ENCODE measurements at places on chromosomes 11 and 22.

DNA sequence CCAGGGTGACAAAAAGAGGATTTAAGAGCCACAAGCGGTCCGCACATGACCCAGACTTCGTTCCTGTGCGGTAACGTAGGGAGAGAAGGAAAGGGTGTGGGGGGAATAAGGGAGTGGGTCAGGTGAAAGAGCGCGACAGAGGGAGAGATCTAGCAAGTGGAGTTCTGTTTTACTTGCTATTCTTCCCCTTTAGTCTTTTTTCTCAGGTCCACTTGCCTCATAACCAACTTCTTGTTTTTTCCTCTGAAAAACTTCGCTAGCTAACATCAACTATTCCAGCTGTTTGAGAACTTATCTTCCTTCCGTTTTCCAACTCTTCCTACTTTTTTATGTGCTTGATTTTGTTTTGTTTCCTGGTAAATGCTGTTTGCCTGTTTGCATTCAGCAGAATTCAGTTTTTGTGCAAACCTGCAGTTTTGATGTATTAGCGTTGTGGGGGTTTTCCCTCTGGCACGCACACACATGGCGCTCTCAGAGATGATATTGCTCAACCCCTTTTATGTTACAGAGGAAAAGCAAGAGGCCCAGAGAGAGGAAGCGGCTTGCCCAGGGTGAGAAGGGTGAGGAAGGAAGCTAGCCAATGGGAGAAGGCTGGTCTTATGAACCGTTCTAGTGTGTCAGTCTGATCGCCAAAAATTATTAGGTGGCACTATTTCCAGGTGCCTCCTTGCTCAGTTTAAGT is 592 bp upstream of the CTSC start:
- DNase-seq = no peak

- DNase-seq = no peak
These were observed 4.6 kb downstream of the INSC start for GRCh38 chr11:15119352-15119751.

DNA sequence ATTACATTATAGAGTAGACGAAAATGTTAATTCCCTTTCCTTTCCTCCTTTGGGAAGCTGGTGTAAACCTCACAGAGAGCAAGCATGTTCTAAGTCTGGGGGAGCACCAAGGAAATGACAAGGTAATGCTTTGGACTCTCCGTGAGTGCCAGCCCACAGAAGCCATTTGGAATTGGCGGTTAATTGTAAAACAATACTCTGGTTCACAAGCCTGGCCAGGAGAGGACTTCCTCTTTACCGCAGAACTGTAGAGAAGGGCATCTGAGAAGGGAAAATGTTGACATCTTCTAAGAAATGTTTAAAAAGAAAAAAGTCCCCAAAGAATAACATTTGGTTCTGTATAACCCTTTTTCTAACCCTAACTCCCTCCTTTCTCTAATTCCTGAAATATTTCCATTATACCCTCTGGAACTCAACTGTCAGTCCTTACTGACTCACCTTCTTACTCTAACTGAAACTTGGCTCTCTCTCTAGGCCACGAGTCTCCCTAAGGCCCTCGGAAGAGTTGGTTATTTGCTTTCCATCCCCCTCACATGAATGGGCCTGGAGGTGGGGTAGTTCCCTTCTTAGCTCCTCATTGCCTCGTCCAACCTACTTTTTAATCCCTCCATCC is 379.8 kb downstream of the SOX6 start:
- no peak for DNase-seq

GRCh38 chr22:40308999-40309573 is 37.2 kb upstream of the ADSL start:
- DNase-seq = no peak

DNA sequence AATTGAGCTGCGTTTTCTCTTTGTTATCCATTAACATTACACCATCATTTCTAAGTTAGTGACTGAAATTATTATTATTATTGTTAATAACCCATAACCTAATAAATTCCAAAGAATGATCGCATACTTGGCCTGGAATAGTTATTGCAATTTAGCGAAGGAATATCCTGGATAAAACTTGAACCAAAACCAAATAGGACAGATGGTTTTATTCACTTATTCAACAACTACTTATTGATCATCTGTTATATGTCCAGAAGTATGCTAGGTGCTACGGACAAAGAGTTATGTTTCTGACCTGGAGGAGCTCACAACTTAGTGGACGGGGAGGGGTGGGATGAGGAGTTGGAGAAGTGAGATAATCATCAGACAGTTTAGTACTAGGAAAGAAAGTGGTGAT is 44.8 kb upstream of the ARHGAP20 start:
- no peak for DNase-seq

GRCh38 chr11:89489930-89490329 is 1.2 kb downstream of the NOX4 start:
- no peak for DNase-seq

DNA sequence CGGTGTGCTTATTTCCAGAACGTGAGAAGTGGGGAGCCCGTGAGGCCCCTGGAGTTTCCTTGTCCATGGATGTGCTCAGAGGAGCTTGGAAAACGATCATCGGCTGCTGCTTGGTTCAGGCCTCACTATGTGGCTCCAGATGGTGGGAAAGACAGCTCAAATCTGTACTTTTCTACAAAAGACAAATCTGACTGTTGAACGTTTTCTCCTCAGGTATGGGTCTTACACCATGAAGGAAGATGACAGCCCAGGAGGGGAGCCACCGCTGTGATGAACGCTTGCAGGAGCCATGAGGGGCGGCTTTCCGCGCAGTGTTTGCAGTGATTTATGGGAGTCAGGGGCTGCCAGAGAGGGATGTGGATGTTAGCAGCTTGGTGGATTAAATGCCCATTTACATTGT is 109.4 kb upstream of the E2F8 start:
- no peak for DNase-seq

GRCh38 chr22:36641902-36642640 is 61.5 kb downstream of the CACNG2 start:
- no peak for DNase-seq

DNA sequence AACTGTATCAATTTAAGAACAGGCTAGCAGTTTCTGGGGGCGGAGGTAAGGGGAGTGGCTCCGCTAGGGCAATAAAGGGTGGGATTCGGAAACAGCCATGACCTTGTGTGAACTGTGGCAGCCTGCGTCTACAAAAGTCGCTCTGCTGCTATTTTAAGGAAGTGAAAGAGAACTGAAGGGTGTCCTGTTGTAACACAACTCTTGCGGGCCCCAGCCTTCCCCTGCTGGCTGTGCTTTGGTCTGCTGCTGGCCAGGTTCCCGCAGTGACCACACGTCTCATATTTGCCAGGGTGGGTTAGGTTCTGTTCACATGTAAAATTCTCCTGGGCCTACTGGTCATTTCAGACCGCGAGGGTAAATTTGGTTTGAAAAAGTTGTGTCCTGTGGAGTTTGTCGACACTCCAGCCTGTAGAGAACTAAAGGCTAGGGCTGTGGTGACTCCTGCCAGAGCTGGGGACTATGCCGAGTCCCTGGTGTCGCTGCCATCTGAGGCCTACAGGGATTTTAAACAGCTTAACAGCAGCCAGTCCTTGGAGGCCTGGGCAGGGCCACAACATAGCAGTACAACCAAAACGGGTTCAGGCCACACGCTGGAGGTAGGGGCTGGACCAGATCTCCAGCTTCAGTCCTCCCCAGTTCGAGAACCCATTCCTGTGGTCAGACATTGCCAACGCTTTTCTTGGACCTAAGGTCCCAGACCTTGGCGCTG is 1.1 kb upstream of the PPFIBP2 start:
- no peak for DNase-seq

- peak; percentile 50 for DNase-seq
These were observed 11.1 kb downstream of the APOL5 start for GRCh38 chr22:35728639-35729308.

GRCh38 chr22:45978275-45978713 is 1.3 kb upstream of the WNT7B start:
- no peak for DNase-seq

- DNase-seq = no peak
These were observed 27.0 kb upstream of the MTMR2 start for GRCh38 chr11:95950905-95951304.

DNA sequence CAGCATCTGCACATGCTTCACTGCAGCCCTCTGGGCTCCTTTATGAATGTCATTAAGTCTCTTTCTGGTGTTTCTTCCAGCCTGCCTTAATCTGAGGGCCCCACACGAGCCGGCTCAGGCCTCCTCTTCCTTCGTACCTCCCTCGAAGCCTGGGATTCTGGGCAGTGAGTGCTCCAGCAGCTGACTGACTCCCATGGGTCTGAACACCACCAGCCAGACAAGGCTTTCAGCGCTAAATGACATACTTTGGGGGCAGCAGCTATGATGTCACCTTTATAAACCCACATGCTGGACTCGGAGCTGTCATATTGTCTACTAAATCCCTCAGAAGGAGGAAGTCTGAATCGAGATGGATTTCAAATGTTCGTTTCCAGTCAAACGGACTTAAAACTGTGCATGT is 127.1 kb downstream of the TRIM29 start:
- no peak for DNase-seq

DNA sequence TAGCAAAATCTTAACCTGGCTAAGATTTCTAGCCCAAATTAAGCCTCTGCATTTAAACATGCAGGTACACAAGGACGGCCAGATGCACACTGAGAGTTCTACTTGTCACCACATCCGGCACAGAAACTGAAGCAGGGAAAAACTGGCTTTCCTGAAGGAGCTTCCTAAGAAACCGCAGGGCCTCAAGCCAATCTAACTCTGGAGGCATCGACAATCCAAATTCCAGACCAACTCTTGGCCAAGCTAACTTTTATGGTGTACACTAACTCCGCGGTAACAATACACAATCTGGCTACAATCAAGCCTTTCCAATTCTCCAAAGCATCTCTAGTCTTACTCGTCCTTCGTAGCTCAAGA is 1.2 kb downstream of the MSANTD2 start:
- no peak for DNase-seq

- DNase-seq = peak; percentile 85
These were observed 77.3 kb downstream of the ARFGAP2 start for GRCh38 chr11:47099214-47099917.
